ENCODE measurements at places on chromosomes 12 and 14. TPM values are rescaled to one million over a fixed set of nuclear protein-coding genes. Genes with fewer than 3 reads are reported as not detected.

GRCh38 chr12:115611477-115611876 is 666.0 kb downstream of the MED13L start:
- DNase-seq: no peak

- DNase-seq: no peak
Observed at GRCh38 chr12:130357729-130358330, 20.1 kb downstream of the PIWIL1 start.

DNA sequence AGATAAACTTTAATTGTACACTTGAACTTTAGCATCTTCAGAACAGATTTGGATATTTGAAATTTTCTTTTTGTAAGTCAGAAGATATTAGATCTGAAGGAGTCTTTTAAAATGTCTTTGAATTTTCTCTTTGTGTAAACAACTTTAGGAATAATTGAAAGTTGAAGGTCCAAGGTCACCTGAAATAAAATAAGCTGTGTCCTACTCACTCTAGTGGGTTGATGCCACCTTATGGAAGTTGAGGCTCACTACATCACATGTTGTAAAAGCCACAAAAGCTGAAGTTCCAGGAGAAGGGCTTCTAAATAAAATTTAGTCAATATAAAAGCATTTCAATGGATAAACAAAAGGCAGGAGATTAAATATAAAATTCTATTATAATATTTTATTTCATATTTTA is 122.0 kb upstream of the ATXN7L3B start:
- DNase-seq: no peak

GRCh38 chr14:61488417-61489401 is 167.3 kb downstream of the PRKCH start:
- no peak for DNase-seq

- DNase-seq: peak; percentile 37
Observed at GRCh38 chr12:68334132-68334531, 2.0 kb upstream of the MDM1 start.

DNA sequence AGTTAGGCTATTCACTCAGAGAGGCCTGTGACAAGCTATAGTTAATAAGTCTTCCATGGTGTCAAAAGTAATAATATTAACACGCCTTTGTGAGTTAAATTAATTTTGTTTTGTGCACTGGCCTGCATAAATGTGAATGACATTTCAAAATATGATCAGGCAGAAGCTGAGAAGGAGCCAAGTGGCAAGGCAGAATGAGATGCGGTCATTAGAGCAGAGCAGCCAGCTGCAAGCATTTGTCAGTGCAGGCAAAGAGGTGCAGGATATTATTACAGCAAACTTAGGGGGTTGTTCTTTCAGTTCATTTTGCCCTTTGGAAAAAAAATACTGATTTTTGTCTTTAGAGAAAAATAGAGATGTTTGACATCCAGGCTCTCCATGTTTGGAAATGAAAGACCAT is 364.5 kb downstream of the PAWR start:
- DNase-seq: no peak

- DNase-seq: no peak
Observed at GRCh38 chr12:32305163-32305562, 94.2 kb upstream of the FGD4 start.

GRCh38 chr12:87413784-87414183 is 615.4 kb downstream of the C12orf50 start:
- DNase-seq: no peak

DNA sequence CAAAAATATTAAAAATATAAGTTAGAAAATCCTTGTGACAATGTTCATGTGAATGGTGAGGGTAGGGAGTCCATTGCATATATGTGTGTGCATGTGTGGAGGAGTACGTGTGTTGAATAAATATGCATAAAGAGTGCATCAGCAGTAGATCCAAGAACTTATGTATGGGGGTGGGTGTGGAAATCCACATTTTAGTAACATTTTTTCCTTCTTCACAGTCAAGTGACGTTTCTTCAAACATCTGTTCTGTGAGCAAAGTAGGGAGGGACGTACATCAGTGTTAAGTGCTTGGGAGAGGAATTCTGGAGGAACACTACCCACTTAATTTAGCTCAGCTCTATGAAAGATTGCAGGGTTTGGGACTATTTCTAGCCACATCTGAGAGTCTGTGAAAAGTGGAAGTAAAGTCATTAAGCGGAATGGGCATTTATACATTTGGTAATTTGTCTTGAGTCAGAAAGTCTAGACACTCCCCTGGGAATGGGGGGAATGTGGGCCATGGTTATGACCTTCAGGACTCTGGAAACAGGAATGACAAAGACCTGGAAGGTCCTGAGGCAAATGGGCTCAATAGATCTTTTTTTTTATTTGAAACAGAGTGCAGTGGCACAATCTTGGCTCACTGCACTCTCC is 156.4 kb upstream of the PLXNC1 start:
- DNase-seq: no peak

DNA sequence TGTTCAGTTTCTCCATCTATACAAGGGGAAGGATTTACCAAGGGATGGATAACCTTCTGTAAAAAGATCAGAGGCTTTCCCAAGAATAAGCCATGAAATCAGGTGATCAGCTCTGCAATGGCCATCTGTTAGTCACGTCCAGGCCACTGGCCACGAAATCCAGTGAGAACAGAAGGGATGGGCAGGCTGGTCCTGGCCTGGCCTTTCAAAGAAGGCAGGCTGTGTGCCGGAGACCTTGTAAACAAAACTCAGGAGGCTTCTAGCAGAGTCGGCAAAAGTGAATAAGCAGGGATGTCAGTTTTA is 68.5 kb downstream of the RNF34 start:
- DNase-seq: no peak

DNA sequence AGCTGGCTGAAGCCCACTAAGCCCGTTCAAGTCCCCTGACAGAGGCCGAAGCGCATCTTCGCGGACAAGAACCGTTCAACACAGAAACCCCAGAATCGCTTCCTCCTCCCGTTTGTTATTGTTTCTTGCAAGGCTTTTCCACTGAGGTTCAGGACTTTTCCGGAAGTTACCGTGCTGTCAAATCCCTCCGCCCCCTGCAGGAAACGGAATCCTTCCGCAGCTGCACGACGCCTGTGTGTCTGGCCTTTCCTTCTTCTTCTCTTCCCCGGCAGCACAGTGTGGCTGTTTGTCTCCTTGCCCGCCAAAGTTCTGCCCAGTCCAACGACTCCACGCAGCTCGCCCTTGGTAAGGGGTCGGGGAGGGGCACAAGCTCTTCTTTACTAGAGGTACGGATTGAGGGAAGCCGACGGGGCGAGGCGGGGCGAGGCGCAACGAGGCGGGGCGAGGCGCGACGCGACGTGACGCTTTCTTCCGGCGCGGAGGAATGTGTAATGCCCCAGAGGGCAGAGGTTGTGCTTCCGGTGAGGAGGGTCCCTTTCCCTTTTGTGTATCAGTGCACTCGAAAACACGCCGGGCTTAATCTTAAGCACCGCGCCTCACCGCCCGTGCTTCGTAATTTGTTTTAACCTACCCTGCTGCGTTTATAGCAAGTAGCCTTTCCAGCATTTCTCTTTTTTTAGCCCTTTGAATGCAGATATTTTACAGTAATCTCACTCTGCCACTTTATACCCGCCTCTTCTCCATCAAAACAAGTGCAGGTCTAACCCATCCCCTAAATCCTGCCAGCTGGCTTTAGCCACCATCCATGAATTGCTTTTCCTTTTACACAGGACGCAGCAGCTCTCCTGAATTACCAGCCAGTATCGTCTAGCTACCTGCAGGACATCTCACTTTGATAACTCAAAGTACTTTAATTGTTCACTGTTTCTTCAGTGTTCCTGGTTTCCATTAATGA is at the start of gene KDM5A:
Gene KDM5A, minus strand, starts transcription at position 179 of the 955 bp plus-strand sequence. CDS start 229 bp downstream, outside the sequence.
- peak; percentile 82 for DNase-seq

Gene ASCL4
- not detected for total RNA-seq

Gene MYH6
- 0.59 TPM for total RNA-seq

Gene GLS2
- 2.6 TPM for total RNA-seq

Gene HOTAIR
- total RNA-seq: not detected

Gene SMIM10L1
- total RNA-seq: 11.3 TPM

Gene ASB2
- 21.1 TPM for total RNA-seq

Gene TMEM263
- 25.5 TPM for total RNA-seq
